Mucosa of gallbladder (tissue), 1 donor: ENCODE measurements at places on chromosomes 16 and 17. TPM values are rescaled to one million over a fixed set of nuclear protein-coding genes. Genes with fewer than 3 reads are reported as not detected.

GRCh38 chr17:69046121-69046807, 14.5 kb downstream of the ABCA9 start:
- no peak for DNase-seq

GRCh38 chr16:2243031-2243528, 6.8 kb downstream of the DNASE1L2 start:
- DNase-seq = no peak

- peak; percentile 73 for DNase-seq
These were observed at the start of gene CD68 for GRCh38 chr17:7579001-7579833. Gene CD68, plus strand, starts transcription at chr17:7579638. Its CDS starts 40 bp downstream, at chr17:7579678.

ALOX12 gene
- total RNA-seq = not detected

ACTG1 gene
- total RNA-seq = 2,344 TPM
